T follicular helper cell (primary cell): ENCODE measurements at places on chromosomes 7 and 10.

GRCh38 chr10:12237265-12238220 lies 41.6 kb downstream of the CDC123 start:
- no peak for DNase-seq

DNA sequence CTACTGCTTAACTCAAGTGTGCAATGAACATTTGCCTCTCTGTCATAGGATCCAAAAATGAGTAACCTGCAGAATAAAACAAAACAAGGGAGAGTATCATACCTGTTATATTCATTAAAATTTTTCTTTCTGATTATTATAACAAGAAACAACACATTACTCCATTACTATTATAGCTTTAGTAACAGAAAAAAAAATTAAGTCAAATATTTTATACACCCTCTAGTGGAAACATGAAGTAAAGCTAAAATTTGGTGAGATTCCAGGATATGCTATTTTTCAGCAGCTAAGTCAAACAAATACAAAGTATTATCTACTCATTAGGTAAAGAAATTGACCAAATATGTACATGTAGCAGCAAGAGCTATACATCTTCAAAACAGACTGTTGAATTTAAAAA lies 56.3 kb downstream of the PDZD8 start:
- DNase-seq, result no peak

- no peak for DNase-seq
Observed at GRCh38 chr10:49746626-49747302, 15.4 kb downstream of the OGDHL start.

DNA sequence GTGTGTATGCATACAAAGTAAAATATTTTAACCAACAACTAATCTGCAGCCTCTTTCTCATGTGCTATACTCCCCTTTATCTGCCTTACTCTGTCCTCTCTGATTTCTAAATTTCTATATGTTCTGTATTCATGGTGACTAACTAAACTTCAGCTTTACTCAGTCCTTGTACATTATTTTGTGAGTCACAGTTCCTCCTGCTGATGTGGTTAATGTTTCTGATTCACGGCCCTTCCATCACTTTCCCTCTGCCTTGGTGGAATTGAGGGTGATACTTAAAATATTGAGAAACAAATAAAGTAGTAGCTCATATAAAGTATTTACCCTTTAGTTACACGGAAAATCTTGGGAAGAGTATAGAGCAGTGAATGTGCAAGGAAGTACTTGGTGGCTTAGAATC lies 899.1 kb upstream of the ZWINT start:
- no peak for DNase-seq

DNA sequence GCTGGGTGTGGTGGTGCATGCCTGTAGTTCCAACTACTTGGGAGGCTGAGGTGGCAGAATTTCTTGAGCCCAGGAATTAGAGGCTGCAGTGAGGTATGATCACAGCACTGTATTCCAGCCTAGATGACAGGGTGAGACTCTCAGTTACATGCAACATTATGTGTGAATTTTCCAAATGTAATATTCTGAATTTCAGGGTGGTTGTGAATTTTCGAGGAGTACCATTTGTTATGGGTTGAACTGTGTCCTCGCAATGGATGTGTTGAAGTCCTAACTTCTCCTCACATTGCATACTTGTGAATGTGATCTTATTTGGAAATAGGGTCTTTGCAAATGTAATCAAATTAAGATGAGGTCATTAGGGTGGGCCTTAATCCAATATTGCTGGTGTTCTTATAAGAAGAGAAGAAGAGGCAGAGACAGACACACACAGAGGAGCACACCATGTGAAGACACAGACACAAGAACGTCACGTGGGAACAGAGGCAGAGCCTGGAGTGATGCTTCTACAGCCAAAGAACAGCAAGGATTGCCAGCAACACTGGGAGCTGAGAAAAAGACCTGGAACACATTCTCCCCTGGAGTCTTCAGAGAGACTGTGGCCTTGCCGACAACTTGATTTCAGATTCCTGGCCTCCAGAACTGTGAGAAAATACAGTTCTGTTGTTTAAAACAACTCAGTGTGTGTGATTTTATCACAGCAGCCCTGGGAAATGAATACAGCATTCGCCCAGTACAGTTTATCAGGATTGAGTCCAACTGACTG lies 91.9 kb downstream of the ZNF783 start:
- DNase-seq, result no peak

DNA sequence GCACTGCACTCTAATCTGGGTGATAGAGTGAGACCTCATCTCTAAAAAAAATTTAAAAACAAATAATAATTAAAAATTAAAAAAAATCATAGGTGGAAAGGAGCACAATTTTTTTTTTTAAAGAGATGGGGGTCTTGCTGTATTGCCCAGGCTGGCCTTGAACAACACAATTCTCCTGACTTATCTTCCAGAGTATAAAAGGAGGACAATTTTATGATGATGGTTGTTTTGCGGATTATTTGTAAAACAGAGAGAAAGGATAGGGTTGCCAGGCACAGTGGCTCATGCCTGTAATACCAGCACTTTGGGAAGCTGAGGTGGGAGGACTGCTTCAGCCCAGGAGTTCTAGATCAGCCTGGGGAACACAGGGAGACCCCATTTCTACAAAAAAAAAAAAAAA lies 5.0 kb downstream of the ACTR1A start:
- no peak for DNase-seq

DNA sequence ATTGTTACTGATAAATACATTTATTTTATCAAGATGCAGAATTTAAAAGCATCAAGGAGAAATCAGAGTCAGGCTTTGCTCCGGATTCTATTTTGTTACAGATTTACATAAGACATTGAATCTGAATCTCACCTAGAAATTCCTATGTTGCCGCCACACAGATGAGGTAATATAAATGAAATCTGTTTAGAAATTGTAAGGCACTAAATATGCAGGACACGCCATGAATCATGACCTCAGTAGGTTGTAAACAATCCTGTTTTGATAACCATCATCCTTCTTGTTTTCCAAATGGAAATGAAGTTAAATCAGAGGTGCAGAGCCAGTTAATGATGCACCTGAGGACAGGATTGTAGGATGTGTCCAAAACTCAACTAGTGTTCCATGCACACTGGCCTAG lies 778.0 kb downstream of the MAGI2 start:
- DNase-seq, result no peak

DNA sequence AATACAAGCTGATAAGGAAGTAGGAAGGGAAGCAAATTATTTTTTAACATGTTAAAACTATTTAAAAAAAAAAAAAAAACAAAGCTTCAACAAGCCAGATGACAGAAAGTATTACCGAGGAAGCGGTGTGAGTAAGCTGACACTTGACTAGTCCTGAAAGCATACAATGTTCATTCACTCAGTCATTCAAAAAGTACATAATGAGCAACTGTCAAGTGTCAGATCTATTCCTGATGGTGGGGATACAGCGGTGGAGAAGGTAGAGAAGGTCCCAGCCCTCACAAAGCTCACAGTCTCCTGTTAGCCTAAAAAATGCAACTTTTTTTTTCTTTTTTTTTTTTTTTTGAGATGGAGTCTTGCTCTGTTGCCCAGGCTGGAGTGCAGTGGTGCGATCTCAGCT lies 40.0 kb downstream of the RAPGEF5 start:
- no peak for DNase-seq

DNA sequence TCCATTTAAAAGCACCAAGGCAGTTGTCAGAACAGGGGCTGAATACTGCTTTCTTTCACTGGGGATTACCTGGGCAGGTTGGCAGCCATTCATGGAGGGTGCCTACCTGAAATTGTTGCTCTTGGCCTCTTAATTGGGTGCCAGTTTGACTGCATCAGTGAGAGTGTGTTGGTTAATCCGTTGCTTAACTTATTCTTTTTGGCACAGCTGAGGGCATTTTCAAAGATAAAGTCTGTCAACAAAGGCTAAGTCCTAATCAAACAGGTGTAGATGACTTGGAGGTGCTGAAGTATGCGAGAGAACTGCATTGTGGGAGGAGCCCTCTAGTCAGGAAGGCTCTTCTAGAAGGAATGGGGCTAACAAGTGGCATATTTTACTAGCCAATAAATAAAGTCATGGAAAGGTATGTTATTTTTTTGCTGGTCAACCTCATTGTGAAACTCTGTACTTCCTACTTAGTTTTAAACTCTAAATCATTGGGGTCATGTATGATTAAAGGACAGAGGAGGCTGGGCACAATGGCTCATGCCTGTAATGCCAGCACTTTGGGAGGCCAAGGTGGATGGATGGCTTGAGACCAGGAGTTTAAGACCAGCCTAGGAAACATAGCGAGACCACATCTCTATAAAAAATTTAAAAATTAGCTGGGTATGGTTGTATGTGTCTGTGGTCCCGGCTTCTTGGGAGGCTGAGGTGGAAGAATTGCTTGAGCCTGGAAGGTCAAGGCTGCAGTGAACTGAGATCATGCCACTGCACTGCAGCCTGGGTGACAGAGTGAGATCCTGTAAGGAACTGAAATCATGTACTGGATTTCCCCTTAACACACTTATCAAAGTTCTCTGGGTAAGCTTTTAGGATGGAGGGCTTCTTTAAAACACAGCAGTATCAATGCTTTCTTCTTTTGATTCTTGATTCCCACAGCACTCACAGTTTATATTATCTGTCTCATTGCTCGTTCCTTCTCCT lies 134.1 kb downstream of the LRMDA start:
- DNase-seq, result no peak

DNA sequence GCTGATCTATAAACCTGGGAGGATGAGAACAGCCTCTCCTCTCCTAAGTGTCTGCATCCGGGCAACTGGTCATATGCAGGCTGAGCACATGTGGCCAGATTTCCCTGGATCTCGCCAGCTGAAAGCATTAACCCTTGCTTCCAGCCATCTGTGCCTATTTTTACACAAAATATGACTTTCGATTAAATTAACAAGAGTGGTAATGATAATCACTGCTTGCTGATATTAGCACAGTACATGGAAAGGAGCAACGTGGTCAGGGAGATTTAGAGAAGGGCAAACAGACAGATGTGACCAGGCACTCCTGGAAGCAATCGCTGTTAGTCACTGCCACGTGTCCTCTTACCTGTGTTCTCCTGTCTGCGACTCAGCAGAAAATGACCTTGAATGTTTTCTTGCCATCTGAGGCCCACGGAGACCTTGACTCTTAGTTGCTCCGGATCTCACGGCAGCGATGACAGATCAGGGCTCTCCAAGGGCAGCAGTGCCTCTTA lies 59.5 kb upstream of the NPTX2 start:
- no peak for DNase-seq

DNA sequence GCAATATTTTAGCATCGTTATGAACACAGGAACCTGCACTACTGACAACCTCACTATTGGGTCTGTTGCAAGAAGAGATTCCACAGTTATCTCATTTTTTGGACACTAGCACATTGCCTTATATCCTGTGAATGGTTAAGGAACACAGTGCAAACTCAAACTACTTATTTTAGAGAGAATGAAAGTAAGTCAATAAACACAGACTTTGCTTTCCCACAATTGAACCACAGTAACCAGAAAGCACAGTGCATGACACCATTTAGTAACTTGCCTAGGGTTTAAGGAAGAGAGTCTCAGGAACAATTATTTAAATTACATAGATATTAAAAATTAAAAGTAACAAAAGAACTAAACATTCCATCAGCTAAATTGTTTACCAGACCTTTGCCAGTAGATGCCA lies 468.8 kb downstream of the ZWINT start:
- no peak for DNase-seq

GRCh38 chr10:97659589-97659988 lies 19.1 kb downstream of the PI4K2A start:
- DNase-seq, result no peak

DNA sequence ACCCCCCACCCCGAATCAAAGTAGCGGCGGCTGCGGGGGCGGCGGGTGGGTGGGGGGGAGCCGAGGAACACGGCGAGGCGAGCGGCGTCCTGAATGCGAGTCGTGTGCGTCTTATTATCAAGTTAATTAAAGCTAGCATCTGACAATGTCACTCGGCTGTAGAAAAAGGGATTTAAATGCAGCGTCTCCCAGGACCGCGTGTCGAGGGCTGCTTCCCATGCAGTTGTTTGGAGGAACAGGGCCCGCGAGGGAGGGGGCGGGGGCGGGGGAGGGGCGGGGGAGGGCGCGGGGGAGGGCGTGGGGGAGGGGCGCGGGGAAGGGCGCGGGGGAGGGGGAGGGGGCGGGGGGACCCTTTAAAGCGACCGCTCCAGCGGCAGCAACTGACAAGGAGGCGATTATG lies 2.7 kb upstream of the UNCX start:
- no peak for DNase-seq
